ENCODE measurements at places on chromosomes 3 and 15.

- DNase-seq, result no peak
Measured at GRCh38 chr3:126149960-126150515, 30.3 kb downstream of the ALDH1L1 start.

GRCh38 chr3:9068051-9068450 lies 104.8 kb upstream of the RAD18 start:
- no peak for DNase-seq

GRCh38 chr3:126124896-126125295 lies 41.0 kb upstream of the SLC41A3 start:
- DNase-seq, result no peak

DNA sequence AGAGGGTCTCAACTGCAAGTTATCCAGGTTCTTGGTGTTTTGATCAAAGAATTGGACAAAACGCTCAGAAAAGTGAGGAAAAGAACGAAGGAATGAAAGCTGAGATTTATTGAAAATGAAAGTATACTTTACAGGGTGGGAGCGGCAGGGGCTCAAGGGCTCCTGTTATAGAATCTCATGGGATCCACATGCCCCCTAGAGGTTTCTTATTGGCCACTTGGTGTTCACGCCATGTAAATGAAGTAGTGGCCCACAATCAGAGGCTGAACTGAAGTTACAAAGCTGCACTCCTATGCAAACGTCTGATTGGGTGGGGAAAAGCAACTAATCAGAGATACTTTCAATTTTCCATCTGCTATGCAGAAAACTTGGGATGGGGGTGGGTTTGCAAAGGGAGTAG lies 216.7 kb downstream of the PTPRG start:
- no peak for DNase-seq

- no peak for DNase-seq
Measured at GRCh38 chr3:179158336-179159039, 10.3 kb downstream of the PIK3CA start.

- no peak for DNase-seq
Measured at GRCh38 chr3:50642382-50642781, 25.4 kb downstream of the MAPKAPK3 start.

- DNase-seq, result no peak
Measured at GRCh38 chr3:71859123-71859519, 74.2 kb upstream of the PROK2 start.

GRCh38 chr15:75714195-75714594 lies 1.5 kb upstream of the CSPG4 start:
- no peak for DNase-seq

GRCh38 chr3:120174811-120175539 lies 80.7 kb upstream of the GSK3B start:
- DNase-seq, result no peak

DNA sequence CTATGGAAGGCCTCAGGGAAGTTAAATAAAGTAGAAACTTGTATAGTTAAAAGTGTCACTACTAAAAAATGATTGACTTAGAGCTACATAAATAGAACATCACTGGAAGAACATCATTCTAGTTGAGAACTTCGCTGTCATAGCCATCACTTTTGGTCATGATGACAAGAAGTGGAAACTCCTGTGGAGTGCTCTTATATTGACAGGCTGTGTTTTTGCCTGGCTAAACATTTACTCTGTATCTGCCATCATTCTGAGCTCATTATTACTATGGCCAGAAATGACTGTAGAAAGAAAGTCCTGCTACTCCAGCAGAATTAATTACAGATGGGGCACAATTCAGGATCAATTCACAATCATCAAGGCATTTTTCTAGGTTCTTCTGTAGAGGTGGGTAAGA lies 165.1 kb upstream of the GOLIM4 start:
- no peak for DNase-seq

DNA sequence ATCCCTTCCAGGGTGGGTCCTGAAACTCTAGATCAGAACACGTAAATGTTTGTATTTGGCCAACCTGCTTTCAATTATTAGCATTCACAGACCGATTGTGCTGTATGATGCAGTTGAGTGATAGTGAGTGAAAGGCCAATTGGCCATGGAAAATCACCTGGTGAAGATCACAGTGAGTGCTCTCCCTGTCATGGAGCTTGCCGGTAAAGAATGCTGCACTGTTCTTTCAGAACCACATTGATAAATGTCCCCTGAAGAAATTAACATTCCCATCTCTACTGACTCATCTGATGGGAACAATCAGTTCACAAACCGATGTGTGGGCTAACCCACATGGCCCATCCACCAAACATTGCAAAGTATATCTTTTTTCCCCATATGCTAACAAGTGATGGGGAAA lies 324.8 kb upstream of the TBL1XR1 start:
- DNase-seq, result no peak

DNA sequence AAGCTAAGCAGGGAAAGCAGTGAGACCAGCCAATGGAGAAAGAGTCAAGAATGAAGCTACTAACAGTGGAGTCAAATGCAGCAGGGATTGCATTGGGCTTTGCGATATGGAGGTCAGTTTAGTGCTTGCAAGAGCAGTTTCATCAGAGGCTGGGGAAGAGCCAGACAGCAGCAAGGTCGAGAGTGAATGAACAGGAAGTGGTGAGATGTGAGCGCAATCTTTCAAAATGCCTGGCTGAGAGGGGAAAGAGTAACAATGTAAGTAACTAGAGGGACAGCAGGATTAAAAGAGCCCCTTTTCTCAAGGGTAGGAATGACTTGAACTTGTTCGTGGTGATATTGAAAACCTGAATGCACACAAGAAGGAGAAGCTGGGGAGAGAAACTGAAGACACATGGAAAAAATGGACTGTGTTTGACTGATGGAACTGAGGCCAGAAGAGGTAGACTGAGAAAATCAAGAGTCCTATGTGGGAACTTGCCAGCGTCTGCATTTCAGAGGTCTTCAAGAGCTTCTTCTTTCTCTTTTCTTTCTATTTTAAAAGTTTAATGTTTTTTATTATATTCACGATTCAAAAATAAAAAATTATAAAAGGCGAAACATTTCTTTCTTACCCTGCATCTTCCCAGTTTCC lies 30.6 kb upstream of the GPR160 start:
- DNase-seq, result no peak

GRCh38 chr3:149216193-149216869 lies 5.3 kb downstream of the CP start:
- no peak for DNase-seq

DNA sequence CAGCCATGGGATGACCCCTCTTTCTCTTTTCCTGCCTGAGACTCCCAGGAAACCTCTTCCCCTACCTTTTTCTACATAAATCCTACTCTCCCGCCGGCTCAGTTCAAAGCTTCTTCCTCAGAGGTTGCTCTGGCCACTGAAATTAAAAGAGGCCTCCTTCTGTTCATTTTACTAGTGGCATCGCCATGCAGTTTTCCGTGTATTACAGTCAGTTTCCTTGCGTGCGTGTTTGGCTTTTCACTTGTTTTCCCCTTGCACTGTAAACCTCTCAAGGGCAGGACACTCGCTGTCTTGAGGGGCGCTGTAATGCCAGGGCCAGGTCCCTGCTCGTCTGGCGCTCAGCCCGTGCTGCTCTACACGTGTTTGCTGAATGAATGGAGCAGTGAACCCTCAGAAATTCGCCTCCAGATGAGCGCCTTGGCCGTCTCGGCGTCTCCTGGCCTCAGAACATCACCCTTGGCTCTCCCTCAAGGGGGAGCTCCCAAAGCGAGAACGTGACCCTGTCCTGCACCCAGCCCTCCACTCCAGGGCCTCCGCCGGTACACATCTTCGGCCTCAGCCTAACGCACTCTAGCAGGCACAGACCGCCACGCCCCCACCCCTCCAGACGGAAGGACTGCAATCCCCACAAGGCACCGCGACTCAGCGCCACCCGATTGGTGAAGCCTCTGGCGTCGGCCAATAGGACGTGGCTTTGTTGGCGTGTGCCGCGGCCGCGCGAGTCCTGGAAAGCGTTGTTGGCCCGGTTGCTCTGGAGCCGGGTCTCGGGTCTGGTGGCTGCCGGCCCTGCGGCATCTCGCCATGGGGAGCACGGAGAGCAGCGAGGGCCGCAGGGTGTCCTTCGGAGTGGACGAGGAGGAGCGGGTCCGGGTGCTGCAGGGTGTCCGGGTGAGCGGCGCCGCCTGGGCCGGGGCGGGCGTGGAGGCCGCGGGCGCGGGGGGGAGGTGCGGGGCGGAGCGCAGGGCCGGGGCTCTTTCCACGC lies at the start of gene CHCHD6:
Gene CHCHD6 (plus strand): TSS at position 729 of the 982 bp plus-strand sequence. CDS start 73 bp downstream, at position 802.
- peak; percentile 90 for DNase-seq

DNA sequence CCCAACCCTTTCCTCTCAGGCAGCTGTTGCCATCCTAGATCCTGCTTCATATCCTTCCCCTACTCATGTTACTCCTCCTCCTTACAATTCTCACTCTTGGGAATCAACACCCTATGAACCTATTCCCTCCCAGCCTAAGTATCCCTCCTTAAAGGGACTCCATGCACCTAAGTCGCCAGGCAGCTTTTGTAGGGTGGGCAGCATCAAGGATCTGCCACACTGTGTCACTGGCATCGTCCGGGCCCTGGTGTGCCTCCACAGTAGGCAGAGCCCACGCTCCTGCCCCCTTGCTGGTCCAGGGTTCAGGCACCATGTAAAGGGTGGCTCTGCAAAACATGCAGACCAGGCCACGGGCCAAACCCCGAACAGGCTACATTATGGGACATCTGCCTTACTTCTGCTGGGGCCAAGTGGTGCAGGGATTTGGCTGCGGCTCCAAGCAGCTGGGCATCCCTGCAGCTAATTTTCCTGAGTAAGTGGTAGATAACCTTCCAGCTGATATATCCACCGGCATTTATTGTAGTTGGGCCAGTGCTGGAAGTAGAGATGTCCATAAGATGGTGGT lies 53.4 kb downstream of the GSK3B start:
- DNase-seq, result no peak

GRCh38 chr3:126040386-126040785 lies 43.5 kb downstream of the SLC41A3 start:
- DNase-seq, result no peak

- DNase-seq, result no peak
Measured at GRCh38 chr3:69370901-69371301, 15.0 kb downstream of the FRMD4B start.

DNA sequence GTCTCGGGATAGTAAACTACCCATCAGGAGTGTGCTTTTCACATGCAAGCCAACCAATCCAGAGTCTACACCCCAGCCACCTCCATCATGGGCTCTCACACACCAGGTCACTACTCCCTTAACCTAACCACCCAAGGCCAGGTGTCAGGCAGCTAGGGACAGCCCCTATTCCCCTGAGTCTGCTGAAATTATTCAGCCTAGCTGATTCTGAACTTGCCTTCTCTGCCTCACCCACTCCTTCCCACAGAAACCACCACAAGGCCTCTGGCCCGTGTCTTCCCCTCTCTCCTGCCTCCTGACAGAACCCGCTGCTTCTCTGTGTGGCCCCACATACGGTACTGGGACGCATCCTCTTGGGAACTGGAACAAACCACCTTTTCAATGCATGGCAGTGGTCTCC lies 82.1 kb downstream of the PCSK6 start:
- no peak for DNase-seq

- DNase-seq, result no peak
Measured at GRCh38 chr15:100493213-100493612, 35.5 kb downstream of the CERS3 start.

DNA sequence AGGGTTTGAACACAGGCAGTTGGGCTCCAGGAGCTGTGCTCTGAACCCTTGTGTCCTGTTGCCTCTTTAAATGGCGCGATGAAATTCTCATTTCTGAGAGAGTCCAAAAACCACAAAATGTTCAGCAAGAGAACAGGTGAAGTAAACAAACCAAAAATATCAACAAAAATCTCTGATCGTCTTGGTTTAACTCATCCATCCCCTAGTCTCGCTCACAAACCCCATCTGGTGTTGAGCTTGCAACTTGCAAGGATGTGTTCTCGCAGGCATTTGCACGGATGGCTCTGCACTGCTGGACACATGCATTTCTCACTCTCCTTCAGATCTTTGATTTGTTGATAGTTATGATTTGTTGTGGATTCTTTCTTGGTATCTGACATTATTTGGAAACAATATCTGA lies 31.1 kb downstream of the FAH start:
- DNase-seq, result no peak

GRCh38 chr15:77607111-77607893 lies 25.4 kb downstream of the LINGO1 start:
- no peak for DNase-seq

- DNase-seq, result no peak
Measured at GRCh38 chr3:189786479-189787064, 155.4 kb downstream of the TP63 start.

DNA sequence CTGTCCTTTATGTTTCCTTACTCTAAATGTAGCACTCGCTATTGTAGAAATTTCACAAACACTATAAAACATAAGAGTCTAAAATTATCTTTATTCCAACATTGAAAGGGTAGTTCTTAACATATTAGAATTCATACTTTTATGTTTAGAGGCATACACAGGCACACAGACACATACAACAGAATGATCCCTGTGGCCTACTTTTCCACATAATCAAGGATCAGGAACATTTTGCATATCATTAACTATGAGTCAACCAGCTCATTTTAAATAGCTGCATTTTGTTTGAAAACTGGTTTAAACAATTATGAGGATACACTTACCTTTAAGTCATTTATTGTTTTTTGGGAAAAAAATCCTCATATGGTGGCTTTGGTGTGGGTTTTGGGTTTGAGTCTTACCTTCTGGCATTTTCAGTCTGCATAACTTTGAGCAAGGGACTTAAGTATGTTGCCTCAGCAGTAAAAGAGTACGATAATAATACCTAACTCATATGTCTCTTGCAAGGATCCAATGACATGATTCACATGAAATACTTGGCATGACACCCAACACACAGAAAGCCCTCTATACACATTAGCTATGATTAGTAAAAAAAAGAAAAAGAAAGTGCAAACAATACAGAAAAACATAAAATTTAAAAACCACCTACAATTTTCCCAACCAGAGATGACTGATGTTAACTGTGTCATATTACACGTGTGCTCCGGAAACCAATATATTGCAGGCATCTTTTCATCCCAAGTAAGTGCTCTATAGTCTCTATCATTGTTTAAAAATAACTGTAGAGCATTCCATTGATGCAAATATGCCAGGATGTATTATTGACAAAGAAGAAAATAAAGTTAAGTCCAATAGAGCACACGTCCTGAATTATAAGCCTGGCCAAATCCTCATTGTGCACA lies 213.1 kb upstream of the ADAMTS9 start:
- DNase-seq, result no peak

GRCh38 chr15:45457220-45457619 lies 65.3 kb downstream of the SLC30A4 start:
- DNase-seq, result no peak

- DNase-seq, result no peak
Measured at GRCh38 chr3:53630547-53630946, 136.1 kb downstream of the CACNA1D start.

DNA sequence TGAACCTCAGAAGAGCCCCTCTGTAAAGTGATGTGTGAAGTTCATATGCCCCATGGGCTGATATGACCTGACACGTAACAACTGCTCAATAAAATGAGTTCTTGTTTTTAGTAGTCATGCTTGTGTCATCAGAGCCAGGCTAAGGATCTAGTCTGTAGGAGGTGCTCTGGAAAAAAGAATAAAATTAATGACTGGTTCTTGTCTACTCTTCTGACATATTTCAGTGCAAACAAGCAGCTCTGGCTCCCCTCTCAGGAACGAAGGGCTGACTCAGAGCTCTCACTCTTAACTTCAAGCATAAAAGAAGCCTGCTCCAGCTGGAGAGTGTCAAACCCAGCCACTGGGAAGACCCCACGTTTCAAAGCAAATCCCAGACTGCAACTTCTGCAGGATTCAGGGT lies 77.0 kb downstream of the LRIG1 start:
- no peak for DNase-seq

- no peak for DNase-seq
Measured at GRCh38 chr15:79053894-79054293, 36.7 kb downstream of the RASGRF1 start.

Data from SHP77 treated with DMSO at 0.1 percent for 48 hours (cell line).